ENCODE measurements at places on chromosomes 2 and 18. TPM values are rescaled to one million over a fixed set of nuclear protein-coding genes. Genes with fewer than 3 reads are reported as not detected.

- DNase-seq = no peak
These were observed 56.5 kb downstream of the SLC8A1 start for GRCh38 chr2:40395169-40396073.

- DNase-seq = no peak
These were observed 122.6 kb downstream of the LRP1B start for GRCh38 chr2:142008135-142008744.

DNA sequence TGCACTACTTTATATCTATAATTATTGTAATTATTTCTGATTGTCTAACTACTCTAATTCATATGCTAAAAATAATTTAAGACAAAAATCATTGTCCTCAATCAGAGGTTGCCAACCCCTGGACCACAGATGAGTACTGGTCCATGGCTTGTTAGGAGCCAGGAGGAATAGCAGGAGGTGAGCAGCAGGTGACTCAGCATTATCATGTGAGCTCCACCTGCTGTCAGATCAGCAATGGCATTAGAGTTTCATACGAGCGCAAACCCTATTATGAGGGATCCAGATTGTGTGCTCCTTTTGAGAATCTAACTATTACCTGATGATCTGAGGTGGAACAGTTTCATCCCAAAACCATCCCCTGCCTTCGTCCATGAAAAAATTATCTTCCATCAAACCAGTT, 1434.4 kb downstream of the LRP1B start:
- no peak for DNase-seq

DNA sequence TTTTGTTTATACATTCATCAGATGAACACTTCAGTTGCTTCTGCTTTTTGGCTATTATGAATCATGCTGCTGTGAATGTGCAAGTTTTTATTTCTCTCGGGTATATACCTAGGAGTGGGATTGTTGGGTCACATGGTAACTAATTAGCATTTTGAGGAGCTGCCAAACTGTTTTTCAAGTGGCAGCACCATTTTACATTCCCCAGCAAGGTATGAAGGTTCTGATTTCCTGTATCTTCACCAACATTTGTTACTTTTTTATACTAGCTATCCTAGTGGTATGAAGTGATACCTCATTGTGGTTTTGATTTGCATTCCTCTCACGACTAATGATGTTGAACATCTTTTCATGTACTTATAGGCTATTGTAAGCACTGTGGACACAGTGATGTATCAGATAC, 53.9 kb downstream of the DYNC1I2 start:
- no peak for DNase-seq

GRCh38 chr2:218319813-218320365, 27.6 kb upstream of the TMBIM1 start:
- DNase-seq = no peak

- DNase-seq = no peak
These were observed 61.7 kb downstream of the STK39 start for GRCh38 chr2:168185583-168186274.

GRCh38 chr2:38444247-38444646, 67.2 kb upstream of the ATL2 start:
- DNase-seq = no peak

- no peak for DNase-seq
These were observed 28.3 kb downstream of the MOCOS start for GRCh38 chr18:36215577-36215976.

DNA sequence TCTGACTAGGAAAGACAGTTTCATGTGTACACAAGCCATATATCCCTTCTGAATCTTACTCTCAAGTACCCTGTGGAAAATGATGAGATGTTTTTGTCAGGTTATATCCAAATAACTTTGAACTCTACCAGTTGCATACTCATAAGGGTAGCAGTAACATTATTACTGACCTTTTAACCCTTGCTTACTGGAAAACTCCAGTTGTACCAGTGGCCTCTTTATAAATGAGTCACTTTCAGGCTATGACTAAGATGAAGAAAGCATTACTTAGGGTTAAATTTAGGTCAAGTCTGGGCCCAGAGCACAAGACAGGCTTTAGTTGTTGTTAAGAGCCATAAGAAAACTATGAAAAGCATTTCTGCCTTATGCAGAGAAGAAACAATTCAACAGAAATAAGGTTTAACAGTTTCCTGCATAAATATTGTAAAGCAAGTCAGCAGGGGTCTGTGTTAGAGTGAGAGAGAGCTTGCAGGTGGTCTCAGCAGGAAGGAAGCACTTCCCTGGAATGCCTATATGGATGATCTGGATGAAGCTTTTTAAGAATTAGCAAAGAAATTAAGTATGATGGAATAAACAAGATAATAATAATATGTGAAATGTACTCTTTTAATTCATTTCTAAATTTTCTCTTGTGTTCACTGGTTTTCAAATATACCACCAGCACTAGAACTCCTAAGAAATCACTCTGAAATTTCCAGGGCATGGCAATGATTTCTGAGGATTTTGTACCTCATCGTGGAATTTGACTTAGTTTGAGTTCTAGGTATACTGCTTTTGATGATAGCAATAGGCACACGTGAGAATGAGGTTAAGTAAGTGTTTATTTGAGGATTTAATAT, 126.6 kb downstream of the UBE2E3 start:
- no peak for DNase-seq

- DNase-seq = no peak
These were observed 370.6 kb upstream of the UBE2E3 start for GRCh38 chr2:180609626-180610340.

GRCh38 chr18:58102875-58103274, 58.8 kb downstream of the NEDD4L start:
- DNase-seq = no peak

- DNase-seq = no peak
These were observed 96.0 kb downstream of the SMAD7 start for GRCh38 chr18:48854780-48855179.

GRCh38 chr18:54780285-54780861, 47.9 kb upstream of the RAB27B start:
- DNase-seq = no peak

DNA sequence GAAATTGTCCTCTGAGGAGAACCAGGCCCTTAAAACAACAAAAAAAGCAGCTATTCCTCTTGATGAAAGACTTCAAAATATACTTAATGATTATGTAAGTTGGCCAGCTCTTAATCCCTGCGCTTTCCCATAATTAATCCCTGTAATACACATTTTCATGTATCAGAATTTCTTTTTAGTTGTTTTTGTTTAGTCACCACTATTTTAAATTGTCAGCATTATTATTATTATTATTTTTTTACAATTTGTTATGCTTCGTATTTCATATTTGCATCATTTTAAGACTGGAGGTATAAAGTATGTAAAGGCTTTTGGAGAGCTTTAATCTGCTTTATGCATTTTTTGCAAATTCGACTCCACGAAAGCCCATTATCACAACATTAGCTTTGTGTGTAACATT, 152.9 kb downstream of the ACOXL start:
- no peak for DNase-seq

GRCh38 chr2:158011055-158011771, 90.5 kb upstream of the UPP2 start:
- no peak for DNase-seq

- no peak for DNase-seq
These were observed 60.7 kb downstream of the LYPD1 start for GRCh38 chr2:132609101-132609890.

DNA sequence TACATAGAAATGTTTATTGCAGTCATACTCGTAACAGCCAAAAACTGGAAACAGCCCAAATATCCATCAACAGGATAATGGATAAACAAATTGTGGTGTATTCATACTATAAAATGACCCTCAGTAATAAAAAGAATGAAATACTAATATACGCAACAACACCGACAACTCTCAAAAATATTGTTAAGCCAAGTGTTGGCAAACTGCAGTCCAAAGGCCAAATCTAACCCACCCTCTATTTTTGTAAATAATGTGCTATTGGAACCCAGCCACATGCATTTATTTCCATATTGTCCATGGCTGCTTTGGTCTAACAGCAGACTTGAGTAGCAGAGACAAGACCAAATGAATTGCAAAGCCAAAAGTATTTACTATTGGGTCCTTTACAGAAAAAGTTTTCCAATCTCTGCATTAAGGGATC, 151.0 kb downstream of the MREG start:
- DNase-seq = no peak

DNA sequence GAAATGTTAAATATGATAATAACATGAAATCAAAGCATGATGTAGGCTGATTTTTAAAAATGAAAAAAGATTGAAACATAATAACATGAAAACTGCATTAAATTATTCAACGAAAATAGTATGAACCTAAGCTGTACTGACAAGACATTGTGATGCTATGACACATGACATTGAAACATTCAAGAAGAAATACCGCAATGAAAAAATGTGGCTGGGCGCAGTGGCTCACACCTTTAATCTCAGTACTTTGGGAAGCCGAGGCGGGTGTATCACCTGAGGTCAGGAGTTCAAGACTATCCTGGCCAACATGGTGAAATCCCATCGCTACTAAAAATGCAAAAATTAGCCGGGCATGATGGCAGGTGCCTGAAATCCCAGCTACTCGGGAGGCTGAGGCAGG, 14.6 kb downstream of the CXCR1 start:
- DNase-seq = no peak

GRCh38 chr2:230416061-230416721, at the start of gene SP100:
Gene SP100 (plus strand): TSS chr2:230416201. CDS start chr2:230416297, 96 bp downstream.
- DNase-seq = peak; percentile 93

DNA sequence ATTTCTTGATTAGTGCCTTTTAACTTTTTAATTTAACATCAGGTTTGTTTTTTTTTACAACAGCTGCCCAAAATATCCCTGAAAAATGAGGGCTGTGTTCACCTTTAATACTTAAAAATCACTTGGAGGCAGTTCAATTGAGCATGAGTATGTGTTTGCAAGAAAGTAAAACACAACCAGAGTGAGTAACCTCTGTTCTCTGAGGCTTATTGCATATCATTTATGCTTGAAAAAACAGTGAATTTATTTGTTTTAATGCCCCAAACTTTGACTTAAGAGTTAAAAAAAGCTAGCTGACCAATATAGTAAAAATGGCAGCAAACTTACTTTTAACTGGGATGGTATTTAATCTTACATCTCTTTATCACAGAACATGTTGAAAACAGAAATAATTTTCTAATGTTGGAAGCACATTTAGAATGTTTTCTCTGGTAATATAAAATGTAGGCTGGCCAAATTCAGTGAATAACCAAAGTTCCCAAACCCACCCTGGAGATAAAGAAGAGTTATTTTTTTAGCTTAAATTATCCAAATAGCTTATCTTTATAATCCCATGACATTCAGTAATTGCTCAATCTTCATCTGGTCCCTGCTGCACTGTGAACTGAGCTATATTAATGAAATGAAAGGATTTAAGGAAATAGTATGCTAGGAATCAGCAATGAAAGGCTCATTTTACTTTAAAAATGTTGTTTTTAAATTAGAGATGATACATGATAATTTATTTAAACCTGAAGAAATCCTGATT, 24.8 kb upstream of the EFEMP1 start:
- DNase-seq = no peak

GRCh38 chr2:27707462-27708256, 44.0 kb downstream of the SLC4A1AP start:
- DNase-seq = no peak

- no peak for DNase-seq
These were observed 78.6 kb downstream of the ARMC9 start for GRCh38 chr2:231276987-231277386.

GRCh38 chr18:78753240-78753639, 226.4 kb upstream of the SALL3 start:
- peak; percentile 56 for DNase-seq

- no peak for DNase-seq
These were observed 10.6 kb upstream of the IHH start for GRCh38 chr2:219071131-219071816.

DNA sequence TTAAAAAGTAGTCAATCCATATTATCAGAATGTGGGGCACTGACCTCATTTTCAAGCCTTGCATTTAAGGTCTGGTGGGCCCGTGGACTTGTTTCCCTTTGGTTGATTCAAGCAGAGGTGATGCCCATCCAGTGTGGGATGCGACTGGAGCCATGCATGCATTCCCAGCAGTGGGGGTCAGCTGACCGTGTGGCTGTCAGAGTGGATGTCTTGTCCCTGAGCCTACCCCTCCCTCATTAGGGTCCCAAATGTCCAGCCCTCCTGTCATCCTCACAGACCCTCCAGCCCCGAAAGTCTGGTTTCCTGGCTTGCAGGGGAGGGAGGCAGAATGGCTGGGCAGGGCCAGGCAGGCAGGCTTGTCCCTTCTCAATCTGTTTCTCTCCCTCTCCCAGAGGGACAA, 67.3 kb upstream of the SH3RF3 start:
- no peak for DNase-seq

GRCh38 chr18:26086959-26087358, 3.5 kb downstream of the SS18 start:
- no peak for DNase-seq

DNA sequence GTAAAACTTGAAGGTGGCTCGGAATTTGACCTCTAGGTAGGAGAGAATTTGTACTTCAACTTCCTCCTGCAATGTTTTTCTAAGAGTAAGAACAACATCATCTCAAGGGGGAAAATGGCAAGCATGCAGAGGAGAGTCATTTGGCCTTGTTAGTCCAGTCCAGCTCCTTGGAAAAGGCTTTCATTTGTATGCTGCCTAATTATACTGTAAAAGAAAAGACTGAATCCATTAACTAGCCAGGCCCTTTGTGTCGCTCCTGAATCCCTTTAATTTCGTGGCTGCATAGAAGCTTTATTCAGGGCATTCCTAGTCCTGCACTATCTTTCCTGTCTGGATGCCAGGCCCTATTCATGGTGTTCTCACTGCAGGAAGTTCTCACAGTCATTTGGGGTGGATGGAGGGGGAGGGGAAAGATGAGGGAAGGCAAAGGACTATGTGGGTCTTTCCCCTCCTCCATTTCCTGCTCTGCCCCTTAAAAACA, 36.0 kb downstream of the PHLPP1 start:
- DNase-seq = no peak

- DNase-seq = no peak
These were observed 541.7 kb upstream of the MEX3C start for GRCh38 chr18:51739044-51739666.

- DNase-seq = no peak
These were observed 55.5 kb downstream of the SEPTIN10 start for GRCh38 chr2:109558076-109558882.

GRCh38 chr2:197237291-197238042, 73.1 kb downstream of the ANKRD44 start:
- no peak for DNase-seq

GRCh38 chr2:29596584-29596983, 324.8 kb downstream of the ALK start:
- DNase-seq = no peak

DNA sequence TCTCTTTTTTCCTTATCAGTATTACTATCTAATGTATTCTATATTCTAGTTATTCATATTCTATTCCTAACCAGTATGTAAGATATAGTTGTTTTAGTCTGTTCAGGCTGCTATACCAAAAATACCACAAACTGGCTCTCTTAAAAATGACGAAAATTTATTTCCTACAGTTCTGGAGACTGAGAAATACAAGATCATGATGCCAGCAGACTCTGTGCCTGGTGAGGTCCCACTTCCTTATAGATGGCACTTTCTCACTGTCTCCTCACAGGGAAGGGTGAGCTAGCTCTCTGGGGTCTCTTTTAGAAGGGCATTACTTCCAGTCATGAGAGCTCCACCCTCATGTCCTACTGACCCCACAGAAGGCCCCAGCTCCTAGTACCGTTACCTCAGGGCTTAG, 4.8 kb upstream of the ARHGAP15 start:
- DNase-seq = no peak

Gene ITM2C
- total RNA-seq = 18.4 TPM

Gene TRABD2A
- 0.54 TPM for total RNA-seq

Gene GAD1
- 0.46 TPM for total RNA-seq

Gene MC5R
- not detected for total RNA-seq

Gene RNU2-63P
- not detected for total RNA-seq

Gene CHRND
- 0.11 TPM for total RNA-seq

Gene CROCC2
- not detected for total RNA-seq

Gene C2orf78
- not detected for total RNA-seq

Gene PROKR1
- total RNA-seq = 0.08 TPM

Gene SLC5A7
- total RNA-seq = not detected

Gene IL1B
- 0.48 TPM for total RNA-seq

Gene COLEC12
- 5.5 TPM for total RNA-seq

Data from cardiac septum (tissue), 1 donor.